Activated effector memory CD4-positive, alpha-beta T cell treated with Interleukin-2 at 50 U/mL for 16 hours (primary cell): ENCODE measurements at places on chromosomes 11 and 22.
A peak's percentile ranks its signal among the peaks of the same experiment; 100 is the strongest.

DNA sequence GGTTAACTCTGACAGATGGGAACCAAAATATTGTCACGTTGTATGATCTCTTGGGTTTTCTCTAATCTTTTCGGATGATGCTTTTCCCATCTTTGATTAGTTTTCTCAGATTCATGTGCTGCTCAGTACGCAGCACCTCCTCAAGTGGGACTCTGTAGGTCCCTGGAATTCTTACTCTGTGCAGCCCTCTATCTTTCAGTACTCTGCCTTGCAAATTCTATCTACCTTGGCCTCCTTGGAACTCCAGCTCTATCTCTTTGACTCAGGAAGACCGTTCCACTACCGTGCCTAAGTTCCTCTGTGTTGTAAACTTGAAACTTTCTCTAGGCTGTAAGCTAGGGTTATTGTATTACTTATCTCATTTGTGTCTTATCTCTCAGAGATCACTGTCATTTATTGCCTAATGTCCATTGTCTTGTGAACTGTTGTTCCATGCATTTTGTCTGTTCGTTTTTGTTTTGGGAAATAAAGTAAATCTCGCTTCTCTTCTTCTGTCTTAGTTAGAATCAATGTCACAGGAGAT is 20.1 kb upstream of the CHORDC1 start:
- no peak for DNase-seq

DNA sequence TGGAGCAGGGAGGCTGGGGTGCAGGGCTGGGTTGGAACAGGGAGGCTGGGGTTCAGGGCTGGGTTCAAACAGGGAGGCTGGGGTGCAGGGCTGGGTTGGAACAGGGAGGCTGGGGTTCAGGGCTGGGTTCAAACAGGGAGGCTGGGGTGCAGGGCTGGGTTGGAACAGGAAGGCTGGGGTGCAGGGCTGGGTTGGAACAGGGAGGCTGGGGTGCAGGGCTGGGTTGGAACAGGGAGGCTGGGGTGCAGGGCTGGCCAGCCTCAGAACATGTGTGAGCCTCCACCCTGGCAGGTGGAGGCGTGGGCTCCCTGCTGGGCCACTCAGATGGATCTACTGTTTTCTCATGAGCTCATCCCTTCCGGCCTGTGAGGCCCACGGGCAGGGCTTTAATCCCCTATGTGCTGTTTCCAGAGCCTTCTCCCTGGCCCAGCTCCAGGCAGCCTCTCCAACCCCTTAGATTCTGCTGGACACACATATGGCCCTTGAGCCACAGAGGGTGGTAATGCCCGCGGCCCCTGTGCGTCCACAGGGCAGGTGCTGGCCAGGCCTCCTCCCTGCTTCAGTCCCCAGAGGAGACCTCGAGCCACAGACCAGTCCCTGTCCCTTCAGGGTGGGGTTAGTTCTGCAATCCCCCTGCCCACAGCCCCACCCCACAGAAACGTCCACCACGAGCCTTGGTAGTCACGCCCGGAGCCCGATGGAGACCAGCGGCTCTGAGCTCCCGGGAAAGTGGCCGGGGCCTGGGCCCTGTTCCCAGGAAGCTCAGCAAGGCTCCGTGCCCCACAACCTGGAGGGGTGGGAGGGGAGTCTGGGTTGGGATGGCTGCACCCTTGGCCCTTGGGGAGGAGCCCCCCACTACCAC is 197.9 kb downstream of the BRD1 start:
- DNase-seq, result no peak

GRCh38 chr11:124800226-124800929 is at the start of gene MSANTD2:
Gene MSANTD2, minus strand, starts transcription at chr11:124800406. Its CDS starts 26 bp downstream, at chr11:124800380.
- peak; percentile 74 for DNase-seq

DNA sequence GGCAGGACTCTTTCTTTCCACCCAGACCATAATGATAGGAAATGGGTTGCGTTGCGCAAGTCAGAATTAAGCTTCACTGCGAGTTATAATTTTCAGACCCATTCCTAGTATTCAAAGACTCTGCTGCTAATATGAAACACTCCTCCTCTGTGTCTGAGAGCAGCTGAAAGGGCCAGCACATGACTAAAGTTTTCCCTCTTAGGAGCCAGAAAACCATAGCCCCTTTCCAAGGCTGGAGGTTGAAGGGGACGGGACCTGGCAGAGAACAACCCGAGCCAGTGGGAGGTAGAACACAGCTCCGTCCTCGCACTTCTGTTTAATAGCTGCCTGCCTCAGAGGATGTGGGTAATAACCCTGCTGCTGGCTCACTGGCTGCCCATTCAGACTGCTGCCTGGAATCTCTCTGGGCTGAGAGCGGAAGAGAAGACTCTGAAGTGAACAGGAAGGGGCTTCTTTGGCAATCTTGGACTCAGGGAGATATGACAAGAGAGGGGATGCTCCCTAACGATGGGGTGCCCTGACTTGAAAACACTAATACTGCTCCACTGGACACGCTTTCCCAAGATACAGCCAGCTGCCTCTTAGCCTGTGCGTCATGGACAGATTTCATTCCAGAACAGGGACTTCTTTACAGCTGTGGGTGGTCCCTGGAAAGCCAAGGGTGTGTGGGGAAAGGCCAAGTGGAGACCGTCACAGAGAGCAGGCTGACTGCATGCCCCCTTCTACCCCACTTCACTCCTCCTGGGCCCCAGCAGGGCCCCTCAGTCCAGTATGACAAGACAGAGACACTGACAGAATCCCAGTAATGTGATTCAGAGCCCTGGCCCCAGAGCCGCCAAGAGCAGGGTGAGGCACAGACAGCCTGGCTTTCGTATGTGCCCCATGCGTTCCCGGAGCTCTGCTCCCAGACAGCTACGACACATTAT is 156.9 kb downstream of the FEZ1 start:
- no peak for DNase-seq

GRCh38 chr11:64750361-64751054 is 6.6 kb upstream of the RASGRP2 start:
- no peak for DNase-seq

DNA sequence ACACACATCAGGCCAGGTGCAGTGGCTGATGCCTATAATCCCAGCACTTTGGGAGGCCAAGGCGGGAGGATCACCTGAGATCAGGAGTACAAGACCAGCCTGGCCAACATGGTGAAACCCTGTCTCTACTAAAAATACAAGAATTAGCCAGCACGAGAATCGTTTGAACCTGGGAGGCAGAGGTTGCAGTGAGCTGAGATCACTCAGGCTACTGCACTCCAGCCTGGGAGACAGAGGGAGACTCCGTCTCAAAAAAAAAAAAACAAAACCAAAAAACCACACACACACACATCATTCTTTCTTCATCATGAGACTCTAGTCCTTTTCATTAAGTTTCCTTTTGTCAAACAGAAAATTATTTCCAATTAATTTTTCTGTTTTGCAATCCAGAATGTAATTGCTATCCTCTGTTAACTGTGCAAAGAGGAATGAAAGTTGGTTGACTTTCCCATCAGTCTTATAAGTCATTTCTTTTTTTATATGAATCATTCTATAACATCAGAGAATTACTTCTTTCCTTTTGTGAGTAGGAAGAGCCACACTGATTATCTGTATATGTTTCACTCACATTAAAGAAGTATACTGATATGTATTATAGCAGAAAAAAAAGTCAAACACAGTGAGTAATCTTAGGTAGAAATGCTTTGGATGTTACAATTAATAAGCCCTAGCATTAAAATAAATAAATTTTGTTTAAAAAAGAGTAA is 52.2 kb downstream of the HORMAD2 start:
- DNase-seq, result no peak

DNA sequence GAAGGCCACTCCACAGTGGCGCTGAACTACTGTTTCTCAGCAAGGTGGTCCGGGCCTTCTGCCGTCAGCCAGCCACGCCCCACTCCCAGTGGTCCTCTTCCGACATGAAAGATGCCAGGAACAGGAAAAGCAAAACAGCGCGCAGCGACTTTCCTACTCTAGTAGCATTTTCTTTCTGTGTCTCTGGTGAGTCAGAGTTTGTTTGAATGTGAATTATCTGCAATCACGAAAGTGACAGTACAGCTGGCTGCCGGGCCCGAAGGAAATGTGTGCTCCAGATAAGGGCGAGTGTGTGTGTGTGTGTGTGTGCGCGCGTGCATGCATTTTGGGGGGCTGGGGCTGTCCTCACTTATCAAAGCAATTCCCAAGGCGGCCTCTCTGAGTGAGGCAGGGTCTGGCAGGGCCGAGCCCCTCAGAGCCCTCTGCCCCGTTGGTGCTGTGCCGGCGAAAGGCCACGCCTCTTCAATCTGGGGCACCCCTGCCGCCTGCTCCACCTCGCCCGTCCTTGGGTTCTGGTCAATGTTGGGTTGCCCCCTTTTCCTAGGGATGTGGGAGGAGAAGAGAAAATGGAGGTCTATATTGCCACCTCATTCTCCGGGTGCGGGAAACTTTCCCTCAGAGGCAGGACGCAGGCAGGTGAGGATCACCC is 288.5 kb downstream of the KIRREL3 start:
- DNase-seq, result no peak

GRCh38 chr11:85717429-85717828 is 31.4 kb upstream of the CCDC89 start:
- DNase-seq, result no peak

DNA sequence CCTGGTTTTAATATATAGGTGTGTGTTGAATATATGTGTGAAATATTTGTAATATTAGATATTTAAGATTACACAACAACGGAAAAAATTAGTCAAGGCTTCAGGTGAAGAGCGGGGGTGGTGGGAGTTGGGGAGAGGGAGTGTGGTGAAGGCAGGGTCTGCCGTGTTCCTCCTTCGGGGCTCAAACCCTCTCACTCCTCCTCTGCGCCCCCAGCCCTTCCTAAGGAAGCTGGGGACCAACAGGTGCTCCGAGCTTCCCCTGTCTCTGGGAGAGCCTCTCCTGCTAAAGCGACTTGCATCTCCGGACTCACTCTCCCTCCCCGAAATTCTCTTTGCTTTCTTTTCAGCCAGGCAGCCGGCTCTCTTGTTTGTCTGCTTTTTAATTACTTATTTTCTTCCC is 960 bp upstream of the CADM1 start:
- DNase-seq, result no peak

DNA sequence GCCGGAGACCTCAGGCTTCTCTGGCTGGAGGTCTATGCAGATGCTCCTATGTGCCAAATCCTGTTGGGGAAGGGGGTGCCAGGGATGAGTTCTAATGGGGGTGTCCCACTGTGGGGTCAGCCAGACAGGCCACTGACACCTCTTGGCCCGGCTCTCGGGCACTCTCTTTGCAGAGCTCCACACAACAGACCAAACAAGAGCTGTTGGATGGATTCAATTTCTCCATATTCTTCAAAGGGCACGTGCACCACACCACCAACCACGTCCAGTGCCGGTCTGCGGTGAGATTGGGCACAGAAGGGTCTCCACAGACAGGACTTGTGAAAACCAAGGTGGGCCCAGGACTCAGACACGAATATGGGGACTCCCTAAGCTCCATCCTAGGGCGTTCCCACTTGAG is 2.2 kb upstream of the RGL4 start:
- DNase-seq, result no peak

DNA sequence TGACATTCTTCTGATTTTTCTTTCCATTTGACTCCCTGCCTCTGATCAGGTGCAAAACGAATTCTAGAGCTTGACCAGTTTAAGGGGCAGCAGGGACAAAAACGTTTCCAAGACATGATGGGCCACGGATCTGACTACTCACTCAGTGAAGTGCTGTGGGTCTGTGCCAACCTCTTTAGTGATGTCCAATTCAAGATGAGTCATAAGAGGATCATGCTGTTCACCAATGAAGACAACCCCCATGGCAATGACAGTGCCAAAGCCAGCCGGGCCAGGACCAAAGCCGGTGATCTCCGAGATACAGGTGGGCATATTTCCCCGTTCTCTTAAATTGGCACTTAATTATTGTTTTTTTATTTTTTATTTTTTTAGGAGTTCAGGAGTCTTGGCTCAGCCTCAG is 15.4 kb downstream of the XRCC6 start:
- DNase-seq, result no peak

DNA sequence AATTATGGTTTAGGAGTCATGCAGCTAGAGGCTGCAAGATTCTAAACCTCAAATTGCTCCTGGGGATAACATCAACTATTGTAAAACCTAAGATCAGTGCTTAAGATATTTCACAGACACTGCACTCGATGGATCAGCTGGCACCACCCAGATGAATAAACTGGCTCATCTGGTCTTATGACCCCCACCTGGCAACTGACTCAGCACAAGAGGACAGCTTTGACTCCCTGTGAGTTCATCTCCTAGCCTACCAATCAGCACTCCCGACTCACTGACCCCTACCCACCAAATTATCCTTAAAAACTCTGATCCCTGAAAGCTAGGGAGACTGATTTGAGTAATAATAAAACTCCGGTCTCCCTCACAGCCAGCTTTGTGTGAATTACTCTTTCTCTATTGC is 782 bp upstream of the TTC12 start:
- DNase-seq, result no peak
